ENCODE measurements at places on chromosomes 11 and 22. TPM values are rescaled to one million over a fixed set of nuclear protein-coding genes. Genes with fewer than 3 reads are reported as not detected.
A peak's percentile ranks its signal among the peaks of the same experiment; 100 is the strongest.

The OR51E2 gene
- not detected for total RNA-seq

The OR52K1 gene
- total RNA-seq = not detected

The EXPH5 gene
- total RNA-seq = 2.5 TPM

DNA sequence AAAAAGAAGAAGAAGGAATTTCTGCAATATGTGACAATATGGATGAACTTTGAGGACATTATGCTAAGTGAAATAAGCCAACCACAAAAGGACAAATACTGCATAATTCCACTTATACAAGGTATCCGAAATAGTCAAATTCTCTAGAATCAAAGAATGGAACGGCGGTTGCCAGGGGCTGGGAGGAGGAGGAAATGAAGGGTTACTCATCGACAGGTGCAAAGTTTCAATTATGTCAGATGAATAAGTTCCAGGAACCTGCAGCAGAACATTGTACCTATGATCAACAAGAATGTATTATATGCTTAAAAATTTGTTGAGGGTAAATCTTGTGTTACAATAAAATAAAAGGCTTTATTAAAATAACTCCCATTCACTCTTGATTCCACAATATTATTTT is 49.0 kb downstream of the SC5D start:
- H3K4me1 ChIP-seq = peaks cover 22% of the 10 kb centered on the region
- DNase-seq = no peak
- H3K27ac ChIP-seq = no peak overlapping the region
- H3K27me3 ChIP-seq = no peaks in the 10 kb centered on the region

DNA sequence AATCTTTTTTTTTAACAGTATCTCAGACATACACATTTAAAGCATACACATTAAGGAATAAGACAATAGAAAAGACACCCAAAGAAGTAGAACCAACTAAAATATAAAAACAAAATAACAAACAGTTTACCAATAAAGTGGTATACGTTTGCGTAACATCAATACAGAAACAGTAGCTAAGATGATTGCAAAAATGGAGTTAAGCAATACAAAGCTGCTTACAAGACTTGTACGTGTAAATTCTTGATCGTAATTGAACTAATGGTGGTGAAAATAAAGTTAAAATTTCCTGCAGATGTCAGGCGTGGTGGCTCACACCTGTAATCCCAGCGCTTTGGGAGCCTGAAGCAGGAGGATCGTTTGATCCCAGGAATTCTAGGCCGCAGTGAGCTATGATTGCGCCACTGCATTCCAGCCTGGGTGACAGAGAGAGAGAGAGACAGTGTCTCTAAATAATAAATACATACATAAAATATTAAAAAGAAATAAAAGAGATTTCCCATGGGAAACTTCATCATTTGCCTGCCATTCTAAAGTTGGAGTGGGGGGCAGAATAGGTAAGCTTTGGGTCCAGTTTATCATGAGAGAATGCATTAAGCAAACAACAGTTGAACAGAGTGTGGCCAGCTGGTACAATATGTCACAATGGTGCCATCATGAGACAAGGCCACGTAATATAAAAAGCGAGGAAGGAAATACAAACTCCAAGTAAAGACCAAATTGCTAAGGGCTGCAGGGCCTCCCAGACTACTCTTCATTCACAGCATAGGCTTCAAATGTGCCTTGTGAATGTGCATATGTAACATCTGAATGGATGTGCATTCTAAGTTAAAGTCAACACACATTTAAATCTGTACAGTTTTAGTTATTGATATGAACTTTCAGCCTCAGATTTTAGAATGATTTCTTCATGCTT is 38.9 kb upstream of the EED start:
- H3K4me3 ChIP-seq = no peak overlapping the region
- H3K4me1 ChIP-seq = peaks cover 10% of the 10 kb centered on the region
- no peak overlapping the region for H3K27ac ChIP-seq
- no peak for DNase-seq
- H3K36me3 ChIP-seq = no peaks in the 10 kb centered on the region
- H3K27me3 ChIP-seq = no peaks in the 10 kb centered on the region

GRCh38 chr11:71443736-71444445 is 4.3 kb downstream of the DHCR7 start:
- H3K27me3 ChIP-seq = no peaks in the 10 kb centered on the region
- H3K36me3 ChIP-seq = peaks cover 56% of the 10 kb centered on the region
- H3K4me1 ChIP-seq = peaks cover 13% of the 10 kb centered on the region
- DNase-seq = no peak
- H3K4me3 ChIP-seq = no peak overlapping the region

DNA sequence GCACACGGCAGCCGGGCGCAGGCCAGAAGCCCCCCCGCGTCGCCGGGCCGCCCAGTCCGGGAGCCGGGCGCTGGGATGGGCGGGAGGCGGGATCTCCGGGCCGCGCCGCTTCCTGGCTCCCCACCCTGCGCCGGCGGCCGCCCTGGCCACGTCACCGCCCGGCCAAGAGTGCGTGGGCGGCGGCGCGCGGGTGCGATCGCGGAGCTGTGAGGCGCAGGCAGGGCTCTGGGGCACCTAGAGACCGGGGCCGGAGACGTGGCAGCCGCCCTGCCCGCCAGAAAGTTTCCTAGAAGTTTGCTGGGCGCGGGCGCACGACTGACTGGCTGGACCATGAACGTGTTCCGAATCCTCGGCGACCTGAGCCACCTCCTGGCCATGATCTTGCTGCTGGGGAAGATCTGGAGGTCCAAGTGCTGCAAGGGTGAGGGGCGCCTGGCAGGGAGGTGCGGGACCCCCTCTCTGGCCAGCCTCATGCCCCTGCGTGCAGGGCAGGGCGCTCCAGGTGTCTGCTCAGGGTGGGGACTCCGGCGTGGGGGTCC is at the start of gene KDELR3:
Gene KDELR3, plus strand, starts transcription at position 193 of the 539 bp plus-strand sequence. Its CDS starts 138 bp downstream, at position 331.
- H3K27me3 ChIP-seq = peaks cover 52% of the 10 kb centered on the region
- H3K27ac ChIP-seq = no peak within 1 kb of the TSS
- peak within 1 kb of the TSS; percentile 63 for H3K4me3 ChIP-seq
- H3K4me1 ChIP-seq = peaks cover 7% of the 10 kb centered on the region
- peak; percentile 87 for DNase-seq

- DNase-seq = no peak
- H3K27me3 ChIP-seq = no peaks in the 10 kb centered on the region
- H3K27ac ChIP-seq = no peak overlapping the region
- no peak overlapping the region for H3K4me3 ChIP-seq
Observed at GRCh38 chr22:17929909-17930308, 94.5 kb downstream of the MICAL3 start.

DNA sequence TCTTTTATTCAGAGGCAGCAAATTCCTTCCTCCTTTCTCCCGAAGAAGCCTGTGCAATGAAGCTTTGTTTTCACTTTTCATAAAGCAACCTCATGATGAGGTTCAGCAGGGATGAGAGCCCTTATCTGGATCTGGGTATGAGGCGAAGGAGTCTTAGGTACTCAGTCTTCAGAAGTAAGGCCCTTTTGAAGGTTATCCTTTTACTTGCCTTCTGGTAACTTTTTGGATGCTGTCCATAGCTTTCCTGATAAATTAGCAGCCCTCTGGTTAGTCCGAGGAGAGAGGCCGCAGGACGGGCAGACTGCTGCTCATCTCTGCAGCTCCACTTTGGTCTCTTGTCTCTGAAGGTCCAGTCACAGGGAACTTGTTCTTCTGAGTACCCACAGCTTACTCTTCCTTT is 1.1 kb downstream of the TRIM22 start:
- peak overlapping the region; percentile 95 for H3K27ac ChIP-seq
- no peak for DNase-seq
- H3K36me3 ChIP-seq = peaks cover 34% of the 10 kb centered on the region
- peak overlapping the region; percentile 89 for H3K4me3 ChIP-seq

DNA sequence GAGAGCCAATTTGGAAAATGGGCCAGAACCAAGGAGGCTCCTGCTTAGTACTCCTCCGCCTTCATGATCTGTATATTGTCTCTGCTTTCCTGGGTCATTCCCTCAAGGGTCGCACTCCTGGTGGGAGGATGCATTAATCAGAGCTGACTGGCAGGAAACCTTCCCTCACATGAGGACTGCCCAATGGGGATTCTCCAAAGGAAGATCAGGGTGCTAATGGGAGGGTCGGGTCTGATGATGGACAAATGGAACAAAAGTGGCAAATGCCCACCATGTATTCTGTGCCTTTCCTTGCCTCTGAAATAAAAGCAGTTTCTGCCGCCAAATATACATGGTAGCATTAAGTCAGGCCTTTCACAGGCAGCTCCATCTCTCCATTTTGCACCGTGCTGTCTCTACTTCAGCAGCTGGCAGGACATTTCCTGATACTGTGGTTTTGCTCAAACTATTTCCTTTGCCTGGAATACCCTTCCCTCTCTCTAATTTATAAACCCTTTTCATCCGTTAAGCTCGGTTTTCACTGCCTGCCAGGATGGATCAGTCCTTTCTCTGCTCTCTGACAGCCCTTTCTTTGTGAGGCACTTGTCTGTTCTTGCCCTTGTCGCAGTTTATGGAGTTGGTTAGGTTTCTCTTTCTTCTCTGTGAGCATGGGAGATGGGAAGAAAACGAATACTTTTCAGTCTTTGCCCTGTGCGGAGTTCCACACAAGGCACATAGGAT is 13.5 kb downstream of the SREBF2 start:
- no peak for DNase-seq
- H3K27ac ChIP-seq = no peak overlapping the region
- no peak overlapping the region for H3K4me3 ChIP-seq
- peaks cover 4% of the 10 kb centered on the region for H3K36me3 ChIP-seq
- H3K4me1 ChIP-seq = peaks cover 41% of the 10 kb centered on the region

GRCh38 chr22:30422481-30423300 is 2.9 kb upstream of the MTFP1 start:
- peaks cover 50% of the 10 kb centered on the region for H3K4me1 ChIP-seq
- peaks cover 47% of the 10 kb centered on the region for H3K36me3 ChIP-seq
- peak overlapping the region; percentile 97 for H3K27ac ChIP-seq
- no peaks in the 10 kb centered on the region for H3K27me3 ChIP-seq
- H3K4me3 ChIP-seq = peak overlapping the region; percentile 91
- peak; percentile 50 for DNase-seq

DNA sequence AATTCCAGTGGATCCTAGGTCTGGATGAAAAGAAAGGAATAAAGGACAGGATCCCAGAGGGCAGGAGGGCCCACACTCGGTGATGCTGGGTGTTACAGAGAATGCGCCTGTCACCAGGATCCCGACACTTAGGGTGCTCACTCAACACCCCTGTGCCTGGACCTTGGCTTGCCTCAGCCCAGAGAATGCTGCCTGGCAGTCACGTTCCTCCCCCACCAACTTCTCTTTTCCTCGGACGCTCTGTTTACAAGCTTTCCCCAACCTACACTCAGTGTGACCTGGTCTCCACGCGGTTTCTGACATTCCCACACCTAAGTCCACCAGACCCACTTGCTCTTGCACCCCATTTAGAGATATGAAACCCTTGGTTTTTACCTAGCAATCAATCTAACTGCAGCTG is 38.0 kb upstream of the ETS1 start:
- H3K4me1 ChIP-seq = peaks cover 91% of the 10 kb centered on the region
- peak overlapping the region; percentile 50 for H3K4me3 ChIP-seq
- no peaks in the 10 kb centered on the region for H3K27me3 ChIP-seq
- H3K36me3 ChIP-seq = no peaks in the 10 kb centered on the region

GRCh38 chr22:32636884-32637283 is 162.3 kb downstream of the FBXO7 start:
- H3K27ac ChIP-seq = no peak overlapping the region
- no peaks in the 10 kb centered on the region for H3K36me3 ChIP-seq
- no peak overlapping the region for H3K4me3 ChIP-seq
- DNase-seq = no peak
- no peaks in the 10 kb centered on the region for H3K4me1 ChIP-seq

DNA sequence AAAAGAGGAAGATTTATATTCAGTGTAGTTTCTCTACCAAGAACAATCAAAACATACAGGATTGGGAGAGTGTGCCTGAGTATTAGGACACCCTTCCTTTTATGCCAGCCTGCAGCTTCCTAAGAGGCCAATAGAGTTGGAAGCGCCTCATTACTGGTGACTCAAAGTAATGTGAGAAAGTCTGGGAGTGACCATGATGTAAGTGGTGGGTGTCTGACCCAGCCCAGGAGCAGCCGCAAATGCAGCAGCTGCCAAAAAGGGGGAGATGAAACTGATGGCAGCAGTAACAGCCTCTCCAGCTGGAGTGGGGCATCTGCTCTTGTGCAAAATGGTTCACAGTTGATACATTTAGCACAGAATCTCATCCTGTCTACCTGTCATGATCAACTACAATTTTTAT is 62.0 kb downstream of the ZNF280B start:
- no peaks in the 10 kb centered on the region for H3K36me3 ChIP-seq
- H3K27me3 ChIP-seq = peaks cover 43% of the 10 kb centered on the region
- no peak overlapping the region for H3K27ac ChIP-seq
- no peak overlapping the region for H3K4me3 ChIP-seq
- H3K4me1 ChIP-seq = peaks cover 5% of the 10 kb centered on the region

DNA sequence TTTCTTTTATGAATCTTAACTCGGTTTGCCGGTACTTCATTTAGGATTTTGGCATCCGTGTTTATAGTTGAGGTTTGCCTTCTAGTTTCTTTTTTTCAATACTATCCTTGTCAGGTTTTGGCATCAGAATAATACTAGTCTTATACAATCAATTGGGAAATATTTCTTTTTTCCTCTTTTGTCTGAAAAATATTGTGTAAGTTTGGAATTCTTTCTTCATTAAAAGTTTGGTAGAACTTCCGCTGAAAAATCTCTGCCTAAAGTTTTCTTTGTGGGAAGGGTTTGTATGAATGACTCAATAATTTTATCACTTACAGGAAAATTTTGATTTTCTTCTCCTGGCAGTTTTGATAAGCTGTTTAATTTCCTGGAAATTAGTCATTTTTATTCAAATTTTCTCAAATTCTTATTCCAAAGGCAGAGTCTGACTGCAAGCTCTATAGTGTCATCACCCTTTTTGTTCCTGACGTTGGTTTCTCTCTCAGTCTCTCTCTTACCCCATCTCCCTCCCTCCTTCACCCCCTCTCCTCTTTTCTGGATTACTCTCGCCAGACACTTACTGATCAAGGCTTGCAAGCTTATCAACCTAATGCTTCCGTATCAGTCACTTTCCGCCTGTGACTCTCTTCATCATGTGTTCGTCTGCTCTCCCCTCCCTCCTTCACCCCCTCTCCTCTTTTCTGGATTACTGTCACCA is 555.7 kb downstream of the TBC1D22A start:
- no peak for DNase-seq
- no peaks in the 10 kb centered on the region for H3K36me3 ChIP-seq
- H3K27me3 ChIP-seq = peaks cover 33% of the 10 kb centered on the region
- no peaks in the 10 kb centered on the region for H3K4me1 ChIP-seq
- no peak overlapping the region for H3K27ac ChIP-seq

- peaks cover 36% of the 10 kb centered on the region for H3K36me3 ChIP-seq
- peaks cover 69% of the 10 kb centered on the region for H3K4me1 ChIP-seq
- H3K4me3 ChIP-seq = no peak overlapping the region
- DNase-seq = no peak
Observed at GRCh38 chr11:3786781-3787428, 10.4 kb downstream of the NUP98 start.
